ENCODE measurements at places on chromosomes 3 and 15.

GRCh38 chr15:71296315-71296679 is 181.0 kb downstream of the THSD4 start:
- DNase-seq = no peak

- no peak for DNase-seq
These were observed 138.0 kb downstream of the DTWD1 start for GRCh38 chr15:49758856-49759255.

DNA sequence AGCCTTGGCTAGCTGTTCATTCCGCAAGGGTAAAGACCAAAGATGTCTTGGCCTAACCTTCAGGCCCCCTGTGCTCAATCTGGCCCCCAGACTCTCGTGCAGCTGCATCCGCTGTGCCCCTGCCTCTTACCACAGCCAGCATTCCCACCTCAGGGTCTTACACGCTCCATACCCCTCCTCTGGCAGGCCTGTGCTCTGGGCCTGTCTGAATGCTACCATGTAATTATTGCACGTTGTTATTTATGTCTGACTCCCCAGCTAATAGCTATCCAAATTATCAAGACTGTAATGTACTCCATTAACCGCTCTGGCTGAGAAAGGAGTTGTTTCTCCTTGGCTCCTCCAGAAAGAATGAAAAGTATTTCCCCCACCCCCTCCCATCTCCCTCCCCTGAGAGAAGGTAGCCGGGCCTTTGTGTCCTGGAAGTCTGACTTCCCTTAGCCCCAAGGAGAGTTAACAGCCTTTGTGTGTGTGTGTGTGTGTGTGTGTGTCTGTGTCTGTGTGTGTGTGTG is 54.5 kb upstream of the UBE2E1 start:
- DNase-seq = no peak

- peak; percentile 46 for DNase-seq
These were observed 15.6 kb downstream of the SMAD3 start for GRCh38 chr15:67080900-67081431.

- no peak for DNase-seq
These were observed 72.2 kb upstream of the TTC14 start for GRCh38 chr3:180529778-180530177.

DNA sequence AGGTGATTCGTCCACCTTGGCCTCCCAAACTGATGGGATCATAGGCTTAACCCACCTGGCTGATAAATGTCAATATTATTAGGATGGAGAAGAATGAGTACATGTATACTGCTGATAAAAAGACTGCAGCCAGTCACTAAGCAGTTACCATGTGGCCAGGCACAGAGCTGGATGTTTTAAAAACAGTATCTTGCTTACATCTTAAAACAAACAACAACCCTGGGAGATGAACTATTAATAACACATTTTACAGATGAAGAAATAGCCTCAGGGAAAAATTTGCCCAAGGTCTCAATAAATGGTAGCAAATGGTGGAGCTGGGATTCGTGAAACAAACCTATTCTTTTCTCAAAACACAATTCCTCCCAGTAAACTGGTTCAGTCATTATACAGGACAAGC is 18.1 kb downstream of the IL17RD start:
- DNase-seq = no peak

DNA sequence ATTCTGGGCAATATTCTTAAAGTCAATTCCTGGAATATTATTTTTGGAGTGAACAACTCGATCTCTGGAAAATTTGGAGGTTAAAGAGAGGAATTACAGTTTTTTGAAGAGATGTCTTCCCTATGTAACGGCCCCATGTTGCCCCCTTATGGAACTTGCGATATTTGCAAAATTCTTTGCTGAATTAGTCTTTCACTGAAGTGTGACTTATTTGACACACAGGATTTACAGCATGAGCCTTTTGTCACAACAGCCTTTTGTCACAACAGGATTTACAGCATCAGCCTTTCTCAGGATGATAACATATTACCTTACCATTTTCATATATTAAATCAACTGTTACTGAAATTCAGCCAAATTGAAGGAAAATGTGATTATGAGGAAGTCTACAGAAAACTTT is 37.8 kb upstream of the SPTSSB start:
- peak; percentile 63 for DNase-seq

DNA sequence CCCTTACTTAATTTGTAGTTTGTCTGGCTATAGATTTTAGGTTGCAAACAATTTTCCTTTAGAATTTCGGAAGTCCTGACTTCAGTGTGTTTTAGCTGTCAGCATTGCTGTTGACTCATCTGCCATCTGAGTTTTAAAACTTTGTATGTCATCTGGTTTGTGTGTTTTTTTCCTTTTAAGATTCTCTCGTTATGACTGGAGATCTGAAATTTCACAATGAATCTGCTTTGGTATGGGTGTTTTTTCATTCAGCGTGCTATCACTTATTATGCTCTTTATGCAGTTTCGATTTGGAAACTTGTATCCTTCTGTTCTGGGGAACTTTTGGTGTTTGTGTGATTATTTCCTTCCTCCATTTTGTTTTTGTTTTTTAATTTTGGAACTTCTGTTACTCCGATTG is 53.7 kb upstream of the ZNF280D start:
- DNase-seq = no peak

DNA sequence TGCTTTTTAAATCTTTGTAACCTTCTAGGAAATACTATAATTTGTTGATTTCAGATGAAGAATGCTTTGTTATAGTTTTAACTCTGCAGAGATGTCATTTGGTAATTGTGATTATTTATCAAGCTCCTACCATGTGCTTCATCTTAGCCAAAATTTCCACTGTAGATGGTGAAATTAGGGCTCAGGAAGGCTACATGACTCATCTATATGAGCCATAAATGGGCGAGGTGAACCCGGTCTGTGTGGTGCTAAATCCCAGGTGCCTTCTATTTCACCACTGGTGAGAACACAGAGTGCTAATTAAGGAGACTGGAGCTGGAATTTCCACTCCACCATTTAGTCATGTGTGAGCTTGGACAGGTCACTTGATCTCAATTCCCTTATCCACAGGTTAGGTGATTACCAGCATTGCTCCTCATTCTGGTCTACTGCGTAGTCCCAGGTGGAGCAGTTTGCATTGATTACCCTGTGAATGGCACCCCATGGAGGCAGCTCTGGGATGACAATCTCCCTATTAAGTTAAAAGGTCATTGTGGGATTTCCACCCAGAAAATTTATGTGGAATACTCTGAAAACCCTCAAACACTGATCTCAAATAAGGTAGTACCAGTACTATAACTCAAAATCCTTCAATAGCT is 2.8 kb upstream of the CCR3 start:
- DNase-seq = no peak

DNA sequence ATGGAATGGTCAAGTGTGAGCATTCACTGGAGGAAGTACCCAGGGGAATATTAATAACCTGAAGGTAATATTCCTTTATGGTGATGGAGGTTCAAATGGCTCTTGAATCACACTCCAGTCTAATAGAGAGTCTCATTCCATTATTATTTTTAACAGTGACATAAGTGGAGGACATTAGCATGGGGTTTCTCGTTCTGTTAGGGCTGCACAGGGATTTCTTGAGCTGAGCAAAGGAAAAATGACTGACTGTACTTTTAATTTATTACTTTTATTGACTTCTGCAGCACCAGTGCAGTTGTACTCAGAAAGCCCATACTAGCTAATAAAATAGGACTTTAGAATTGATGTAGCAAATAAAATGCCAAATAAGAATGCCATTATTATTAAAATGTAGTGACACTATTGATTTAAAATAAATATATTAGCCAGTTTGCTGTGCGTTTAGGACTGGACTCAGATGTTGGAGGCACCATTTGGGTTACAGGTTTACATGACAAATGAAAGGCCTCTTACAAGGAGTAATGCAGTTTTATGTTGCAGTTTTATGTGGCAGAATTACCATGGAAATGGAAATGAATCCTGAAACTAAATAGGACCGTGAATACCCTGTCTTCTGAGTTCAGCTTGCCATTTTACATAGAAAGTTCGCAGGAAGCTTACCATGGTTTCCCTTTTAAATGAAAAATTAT is 705.1 kb upstream of the GRM7 start:
- DNase-seq = no peak

- DNase-seq = no peak
These were observed 137.7 kb downstream of the BBX start for GRCh38 chr3:107660306-107660976.

DNA sequence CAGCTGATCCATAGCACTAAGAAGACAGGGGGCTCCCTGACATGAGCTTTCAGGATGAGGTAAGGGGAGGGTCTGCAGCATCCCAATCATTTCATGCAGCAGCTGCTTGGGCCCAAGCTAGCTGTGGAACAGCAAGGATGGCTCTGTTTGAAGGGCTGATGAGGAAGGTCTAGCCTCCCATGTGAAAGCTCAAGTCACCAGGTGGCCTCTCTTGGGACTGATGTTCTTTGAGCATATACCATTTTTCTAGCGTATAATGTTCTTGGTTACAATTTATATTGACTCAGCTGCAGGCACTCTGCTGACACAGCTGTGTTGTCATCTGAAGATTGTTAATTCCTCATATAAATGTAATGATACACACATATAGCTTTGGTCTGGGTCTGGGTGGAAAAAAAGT is 87.0 kb downstream of the CD200R1L start:
- DNase-seq = no peak

DNA sequence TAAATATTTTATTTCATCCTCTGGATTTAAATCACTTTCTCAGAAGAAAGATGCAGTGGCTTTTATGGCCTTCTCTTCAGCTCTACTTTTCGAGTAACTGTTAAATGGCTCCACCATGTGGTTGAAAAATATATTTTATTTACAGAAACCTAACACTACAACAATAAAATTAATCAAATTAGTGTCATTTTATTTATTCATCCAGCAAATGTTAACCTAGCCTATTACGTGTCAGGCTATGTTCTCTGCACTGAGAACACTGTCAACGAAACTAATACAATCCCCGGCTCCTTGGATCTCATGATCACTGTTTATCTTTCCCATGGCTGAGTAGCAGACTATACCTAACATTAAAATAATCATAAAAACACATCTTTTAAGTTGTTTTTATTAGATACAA is 148.0 kb upstream of the OSTN start:
- DNase-seq = no peak

DNA sequence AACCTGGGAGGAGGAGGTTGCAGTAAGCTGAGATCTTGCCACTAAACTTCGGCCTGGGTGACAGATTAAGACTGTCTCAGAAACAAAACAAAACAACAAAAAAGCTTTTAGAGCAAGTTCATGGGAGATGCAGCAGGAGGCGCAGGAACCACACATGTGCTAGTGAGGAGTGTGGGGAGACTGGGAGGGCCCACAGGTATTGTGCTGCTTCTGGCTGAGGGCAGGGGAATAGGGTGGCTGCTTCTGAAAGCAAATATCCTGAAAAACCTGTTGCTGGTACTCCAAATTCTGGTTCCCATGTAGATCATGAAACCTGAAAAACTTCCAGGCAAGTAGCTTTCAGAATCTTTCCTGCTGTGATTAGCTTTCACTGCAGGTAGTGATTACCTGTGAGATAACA is 22.1 kb downstream of the TYRO3 start:
- no peak for DNase-seq

DNA sequence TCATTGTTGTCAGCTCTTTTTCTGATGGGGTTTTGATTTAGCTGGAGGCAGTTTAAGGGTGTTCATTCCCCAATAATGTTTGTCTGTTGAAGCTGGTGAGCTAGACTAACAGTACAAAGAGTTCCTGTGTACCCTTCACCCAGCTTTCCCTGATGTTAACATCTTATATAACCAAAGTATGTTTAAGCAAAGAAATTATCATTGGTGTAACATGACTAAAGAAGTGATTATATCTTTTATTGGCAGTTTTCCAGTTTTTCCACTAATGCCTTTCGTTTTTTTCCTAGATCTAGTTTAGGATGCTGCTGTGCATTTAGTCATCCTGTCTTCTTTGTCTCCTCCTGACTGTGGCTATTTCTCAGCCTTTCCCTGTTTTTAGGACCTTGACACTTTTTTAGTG is 165.6 kb downstream of the LPP start:
- no peak for DNase-seq

- DNase-seq = peak; percentile 83
These were observed at the start of gene HEG1 for GRCh38 chr3:125055913-125056745. HEG1 (minus strand) TSS chr3:125055997; CDS start chr3:125055890, 107 bp downstream.

DNA sequence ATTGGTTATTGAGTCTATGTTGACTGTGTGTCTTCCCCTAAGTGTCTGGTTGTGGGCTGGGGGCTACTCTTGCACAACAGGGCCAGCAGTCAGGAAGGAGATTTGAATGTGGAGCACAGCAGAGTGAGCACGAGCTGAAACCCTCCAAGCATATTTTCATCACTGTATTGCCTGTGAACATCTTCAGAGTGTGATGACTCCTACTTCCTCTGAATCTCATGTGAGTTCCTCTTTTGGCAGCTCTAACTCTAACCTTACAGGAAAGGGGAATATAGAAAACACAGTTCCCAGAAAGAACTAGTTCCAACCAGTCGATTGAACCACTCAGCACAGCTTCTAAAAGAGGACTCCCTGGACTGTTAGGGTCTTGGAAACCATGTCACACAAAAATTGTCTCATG is 211.6 kb downstream of the RAP2B start:
- DNase-seq = no peak

DNA sequence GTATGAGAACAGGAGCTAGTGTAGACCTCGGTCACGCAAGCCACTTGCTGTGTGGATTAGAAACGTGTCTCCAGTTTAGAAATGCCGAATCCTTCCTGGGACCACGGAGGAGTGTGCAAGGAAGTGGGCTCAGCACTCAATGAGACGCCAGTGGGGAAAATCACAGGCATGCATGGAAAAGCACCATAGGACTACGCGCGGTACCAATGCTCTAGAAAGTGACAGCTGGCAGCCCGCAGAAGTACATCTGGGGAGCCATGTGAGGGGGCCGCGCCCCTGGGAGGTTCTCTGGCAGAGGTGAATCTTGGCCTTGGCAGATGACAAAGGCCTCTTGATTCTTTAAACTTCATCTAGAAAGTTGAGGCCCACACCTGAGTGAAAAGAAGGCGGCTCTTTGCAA is 99.3 kb downstream of the LRRK1 start:
- no peak for DNase-seq

- DNase-seq = no peak
These were observed 143.3 kb upstream of the RBMS3 start for GRCh38 chr3:29137601-29138000.

GRCh38 chr3:127535106-127535785 is 55.3 kb downstream of the TPRA1 start:
- DNase-seq = no peak

- peak; percentile 75 for DNase-seq
These were observed 202.8 kb downstream of the SV2B start for GRCh38 chr15:91302588-91303439.

- DNase-seq = no peak
These were observed 41.6 kb downstream of the MB21D2 start for GRCh38 chr3:192875971-192876565.

DNA sequence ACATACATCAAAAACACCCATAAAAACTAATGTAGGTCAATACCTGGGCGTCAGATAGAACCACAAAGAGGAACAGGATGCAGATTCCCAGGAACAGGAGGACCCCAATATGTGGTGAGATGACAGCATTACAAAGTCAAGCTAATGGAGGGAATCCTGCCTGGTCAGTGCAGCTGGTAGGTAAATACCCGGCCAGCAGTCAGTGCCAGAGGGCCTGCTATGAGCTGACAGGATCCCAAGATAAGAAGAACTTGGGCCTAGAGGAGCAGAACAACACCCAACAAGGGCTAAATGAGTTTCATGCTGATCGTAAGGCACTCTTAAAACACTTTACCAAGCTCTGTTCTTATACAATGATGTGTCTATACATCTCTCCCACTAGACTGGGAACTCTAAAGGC is 61.2 kb upstream of the KCNMB2 start:
- no peak for DNase-seq

- peak; percentile 32 for DNase-seq
These were observed 438.8 kb upstream of the TGFBR2 start for GRCh38 chr3:30167541-30168011.

GRCh38 chr3:115862099-115862498 is 238.8 kb downstream of the GAP43 start:
- DNase-seq = no peak
